ENCODE measurements at places on chromosomes 13 and 19.

GRCh38 chr19:7847664-7848063 lies 17.6 kb downstream of the EVI5L start:
- DNase-seq = no peak

DNA sequence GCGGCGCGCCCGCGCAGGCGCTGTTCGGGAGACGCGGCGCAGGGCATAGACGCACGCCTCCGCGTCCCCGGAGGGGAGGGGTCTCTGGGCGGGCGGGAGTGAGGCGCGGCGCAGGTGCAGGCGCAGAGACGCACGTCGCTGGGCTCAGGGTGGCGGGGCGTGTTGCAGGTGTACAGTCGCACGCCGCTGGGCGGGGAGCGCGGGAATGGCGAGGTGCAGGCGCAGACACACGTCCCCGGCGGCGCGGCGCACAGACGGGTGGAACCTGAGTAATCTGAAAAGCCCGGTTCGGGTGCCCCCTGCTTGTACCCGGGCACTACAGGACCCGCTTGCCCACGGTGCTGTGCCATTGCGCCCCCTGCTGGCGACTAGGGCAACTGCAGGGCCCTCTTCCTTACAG lies 44.7 kb downstream of the PLPP2 start:
- no peak for DNase-seq

DNA sequence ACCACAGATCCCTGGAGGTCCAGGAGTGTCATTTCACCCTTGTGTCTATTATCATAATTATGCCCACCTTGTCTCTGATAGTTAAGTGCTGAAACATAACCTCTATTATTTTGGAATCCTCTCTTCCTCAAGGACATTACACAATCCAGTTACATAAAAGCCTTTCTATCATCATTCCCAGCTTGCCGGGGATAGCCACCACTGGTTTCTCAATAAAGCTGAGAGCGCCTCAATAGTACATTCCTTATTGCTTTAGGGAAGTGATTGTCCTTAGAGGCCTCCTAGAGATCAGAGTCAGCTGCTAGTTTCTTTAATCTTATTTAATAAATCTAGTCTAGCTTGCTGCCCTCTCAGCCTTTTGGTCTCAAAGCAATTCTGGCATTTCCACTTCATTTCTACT lies 490.0 kb upstream of the ATXN8OS start:
- DNase-seq = no peak

GRCh38 chr13:109989155-109989554 lies 202.8 kb upstream of the IRS2 start:
- DNase-seq = no peak

DNA sequence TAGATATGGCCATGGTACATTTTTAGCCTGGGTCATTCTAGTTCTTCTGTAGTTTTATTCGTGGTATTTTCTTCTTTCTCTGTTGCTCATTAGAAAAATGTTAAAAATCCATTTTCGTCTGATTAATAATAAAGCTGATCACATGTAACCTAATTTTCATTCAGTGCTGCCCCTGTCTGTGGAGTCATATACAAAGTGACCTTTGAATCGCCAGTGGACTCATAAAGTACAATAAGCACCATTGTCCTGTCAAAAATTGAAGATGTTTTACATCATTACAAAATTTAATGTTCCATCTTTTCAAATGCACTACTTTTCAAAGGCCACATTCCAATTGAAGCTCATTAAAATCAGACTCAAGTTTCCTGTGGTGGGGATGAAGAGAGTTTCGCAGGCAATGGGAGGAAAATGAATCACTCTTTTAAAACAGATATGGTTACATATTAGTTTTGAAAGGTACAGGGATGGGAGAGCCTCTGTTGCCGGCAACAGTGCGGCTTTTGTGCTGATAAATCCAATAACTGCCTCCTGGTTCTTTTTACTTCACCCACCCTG lies 205.4 kb downstream of the ZNF536 start:
- no peak for DNase-seq

- DNase-seq = no peak
Measured at GRCh38 chr19:46254776-46255175, 25.2 kb downstream of the IGFL1 start.

DNA sequence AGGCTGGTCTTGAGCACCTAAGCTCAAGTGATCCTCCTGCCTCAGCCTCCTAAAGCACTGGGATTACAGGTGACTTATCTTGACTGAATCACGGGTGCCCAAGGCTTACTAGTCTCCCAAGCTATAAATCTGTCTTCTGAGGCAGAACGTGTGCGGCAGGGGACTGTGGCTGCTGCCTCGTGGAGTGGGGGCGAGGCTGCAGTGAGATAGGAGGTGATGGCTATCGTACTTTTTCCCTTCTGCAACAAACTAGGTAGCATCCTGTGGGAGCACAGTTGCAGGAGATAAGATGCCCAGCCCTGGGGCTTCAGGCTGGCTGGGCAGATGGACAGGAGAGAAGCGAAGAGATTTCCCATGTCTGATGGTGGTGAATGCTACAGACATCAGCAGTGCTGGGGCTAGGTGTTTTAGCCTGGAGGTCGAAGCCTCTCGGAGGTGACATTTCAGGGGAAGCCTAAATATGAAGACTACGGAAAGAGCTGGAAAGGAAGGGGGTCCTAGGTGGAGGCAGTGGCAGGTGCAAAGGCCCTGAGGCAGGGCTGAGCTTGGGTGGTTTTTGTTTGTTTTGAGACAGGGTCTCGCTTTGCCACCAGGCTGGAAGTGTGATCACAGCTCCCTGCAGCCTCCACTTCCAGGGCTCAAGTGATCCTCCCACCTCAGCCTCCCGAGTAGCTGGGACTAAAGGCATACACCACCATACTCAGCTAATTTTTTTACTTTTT lies 7.4 kb downstream of the B3GNT3 start:
- DNase-seq = no peak

DNA sequence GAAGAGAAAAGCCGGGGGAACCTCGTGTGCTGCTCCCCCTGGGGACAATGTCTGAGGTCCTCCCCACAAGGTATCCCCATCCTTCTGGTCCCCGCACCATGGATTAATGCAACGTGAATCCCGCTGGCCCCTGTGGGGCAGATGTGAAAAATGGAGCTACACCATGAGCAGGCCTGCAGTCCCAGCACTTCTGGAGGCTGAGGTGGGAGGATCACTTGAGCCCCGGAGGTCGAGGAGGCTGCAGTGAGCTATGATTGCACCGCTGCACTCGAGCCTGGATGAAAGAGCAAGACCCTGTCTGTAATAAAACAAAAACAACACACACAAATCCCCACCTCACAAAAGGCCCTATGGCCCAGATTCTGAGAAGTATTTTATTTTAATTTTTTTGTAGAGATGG lies 1.2 kb upstream of the CFD start:
- no peak for DNase-seq

GRCh38 chr13:89375839-89376238 lies 1704.7 kb downstream of the SLITRK5 start:
- no peak for DNase-seq

All from left cardiac atrium (tissue), 4 donors.